EL (cell line): ENCODE measurements at places on chromosomes 3 and 15.

DNA sequence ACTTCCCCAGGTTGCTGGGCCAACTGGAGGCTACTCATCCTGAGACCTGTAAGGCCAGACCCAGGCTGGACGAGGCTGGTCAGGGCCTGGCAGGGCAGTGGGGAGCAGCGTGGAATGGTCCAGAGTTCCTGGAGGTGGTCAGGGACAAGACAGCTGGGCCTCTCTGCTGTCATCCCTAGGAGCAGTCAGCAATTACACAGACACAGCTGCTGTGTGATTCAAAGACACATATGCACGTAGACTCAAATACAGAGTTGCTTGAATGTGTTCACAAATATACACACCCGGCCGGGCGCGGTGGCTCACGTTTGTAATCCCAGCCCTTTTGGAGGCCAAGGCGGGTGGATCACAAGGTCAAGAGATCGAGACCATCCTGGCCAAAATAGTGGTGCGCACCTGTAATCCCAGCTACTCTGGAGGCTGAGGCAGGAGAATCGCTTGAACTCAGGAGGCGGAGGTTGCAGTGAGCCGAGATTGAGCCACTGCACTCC, 1.5 kb upstream of the CD276 start:
- no peak for DNase-seq

DNA sequence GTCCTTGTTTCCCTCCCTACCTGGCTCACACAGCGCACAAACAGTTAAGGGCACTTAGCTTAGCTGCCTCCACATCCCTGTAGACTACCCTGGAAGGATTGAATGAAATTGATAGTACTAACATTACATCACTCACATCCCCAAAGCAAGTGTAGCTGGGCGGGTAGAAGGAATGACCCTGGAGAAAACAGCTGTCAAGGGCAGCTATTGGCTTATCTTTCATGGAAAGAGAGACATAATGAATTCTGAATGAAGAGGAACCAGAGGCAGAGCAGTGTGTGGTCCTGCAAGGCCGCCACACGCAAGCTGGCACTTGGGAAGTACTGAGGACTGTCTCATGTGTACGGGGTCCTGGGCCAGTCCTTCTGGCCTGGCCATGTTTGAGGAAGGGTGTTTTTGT, 369.6 kb upstream of the RGMA start:
- DNase-seq: no peak

DNA sequence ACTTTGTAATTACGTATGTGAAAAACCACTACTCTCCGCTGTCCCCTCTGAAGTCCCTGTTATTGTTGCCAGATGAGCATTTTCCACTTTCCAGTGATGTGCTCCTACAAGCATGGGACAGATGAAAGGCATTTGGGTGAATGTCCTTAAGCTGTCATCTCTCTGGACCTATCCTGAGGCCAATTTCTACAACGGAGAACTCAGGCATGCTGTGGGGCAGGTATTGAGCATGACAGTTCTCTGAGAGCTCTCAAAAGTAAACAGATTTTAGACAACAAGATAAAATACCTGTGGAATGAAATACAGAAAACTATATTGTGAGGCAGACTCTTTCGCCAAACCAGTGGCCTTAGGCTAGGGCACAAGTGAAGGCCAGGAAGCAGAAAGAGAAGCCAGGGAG, 656.5 kb upstream of the NR2F2 start:
- no peak for DNase-seq

DNA sequence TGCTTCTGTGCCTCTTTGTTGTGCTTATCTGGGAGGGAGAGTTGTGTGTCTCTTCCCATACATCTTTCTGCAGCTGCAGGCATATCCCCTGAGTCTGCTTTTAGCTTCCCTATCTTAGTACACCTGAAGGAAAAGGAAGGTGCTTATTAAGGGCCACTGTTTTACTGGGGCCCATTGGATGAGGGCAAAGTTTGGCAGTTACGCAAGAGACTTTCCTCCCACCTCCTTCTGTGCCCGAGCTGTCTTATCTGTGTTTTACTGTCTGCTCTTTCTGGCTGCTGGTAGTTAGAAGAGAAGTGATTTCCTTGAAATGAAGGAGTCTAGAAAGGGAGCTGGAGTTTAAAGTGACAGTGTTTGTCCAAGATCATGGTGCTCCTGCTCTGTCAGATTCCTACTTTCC, 66.5 kb downstream of the GABRG3 start:
- no peak for DNase-seq

- peak; percentile 55 for DNase-seq
Measured at GRCh38 chr3:64176461-64176996, 48.7 kb downstream of the PRICKLE2 start.

DNA sequence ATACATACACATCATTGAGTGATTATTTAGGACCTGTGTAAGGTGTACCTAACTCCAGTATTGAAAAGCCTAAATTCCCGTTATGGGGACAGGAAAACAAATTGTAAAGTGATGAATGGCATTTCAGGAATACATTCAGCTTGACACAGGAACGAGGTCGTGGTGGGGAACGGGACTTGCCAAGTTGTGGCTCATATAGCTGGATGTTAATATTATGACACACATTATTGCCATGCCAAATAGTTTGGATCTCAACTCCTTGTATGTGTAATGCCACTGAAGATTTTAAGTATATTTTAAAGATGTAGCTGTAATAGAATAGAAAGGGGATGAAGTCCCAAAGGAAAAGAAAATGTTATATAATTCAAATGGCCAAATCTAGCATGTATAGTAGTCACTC, 227.2 kb upstream of the GOLIM4 start:
- DNase-seq: no peak

GRCh38 chr3:4493941-4494894, 1.1 kb downstream of the ITPR1 start:
- DNase-seq: peak; percentile 20

DNA sequence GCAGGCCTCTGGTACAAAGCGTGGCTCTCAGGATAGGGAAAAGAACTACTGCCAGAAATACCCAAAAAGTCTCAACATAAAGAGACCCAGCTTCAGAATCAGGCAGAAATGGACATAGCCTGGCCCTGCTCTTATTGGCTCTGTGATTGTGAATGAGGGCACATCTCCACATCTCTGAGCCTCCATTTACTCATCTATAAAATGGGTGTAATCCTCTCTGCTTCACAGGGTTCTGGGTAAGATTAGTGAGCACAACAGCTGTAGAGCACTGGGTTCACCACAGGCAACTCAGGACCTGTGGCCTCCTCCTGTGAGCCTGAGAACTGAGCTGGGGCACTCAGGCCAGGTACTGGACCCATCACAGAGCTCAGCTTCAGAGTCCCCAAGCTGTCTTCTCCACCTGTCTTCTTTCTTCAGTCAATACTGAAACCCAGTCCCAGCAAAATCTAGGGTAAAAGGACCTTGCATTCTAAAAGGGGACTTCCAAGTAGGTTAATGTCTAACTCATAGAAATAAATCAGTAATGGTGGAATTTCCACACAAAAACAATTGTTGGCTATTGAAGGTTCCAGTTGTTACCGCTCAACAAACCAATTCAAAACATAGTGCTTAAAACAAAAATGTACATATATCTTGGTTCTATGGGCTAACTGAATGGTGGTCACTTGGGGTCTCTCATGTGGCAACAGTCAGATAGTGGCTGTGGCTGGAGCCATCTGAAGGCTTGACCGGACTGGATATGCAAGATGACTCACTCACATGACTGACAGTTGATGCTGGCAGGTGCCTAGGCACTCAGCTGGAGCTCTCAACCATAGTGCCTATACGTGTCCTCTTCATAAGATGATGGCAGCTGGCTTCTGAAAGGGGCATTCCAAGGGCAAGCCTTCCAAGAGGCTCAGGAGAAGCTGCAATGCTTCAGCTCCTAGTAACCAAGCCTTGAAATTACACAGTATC, 47.3 kb downstream of the TRIM42 start:
- no peak for DNase-seq

DNA sequence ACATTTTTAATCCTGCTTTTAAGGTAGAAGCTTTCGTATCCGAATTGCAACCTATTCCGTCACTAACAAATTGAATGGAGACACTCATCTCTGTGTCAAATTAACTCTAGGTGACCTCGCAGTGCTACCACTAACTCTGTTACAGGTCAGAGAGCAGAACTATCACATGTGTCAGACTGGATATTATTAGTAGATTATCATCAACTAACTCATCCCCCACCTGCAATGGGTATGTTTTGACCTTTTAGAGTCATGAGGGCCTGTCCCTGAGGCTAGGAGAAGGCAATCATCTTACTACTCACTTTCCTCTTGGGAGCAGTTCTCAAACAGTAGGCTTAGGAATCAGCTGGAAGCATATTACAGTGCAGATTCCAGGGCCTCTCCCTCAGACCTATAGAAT, 2.0 kb downstream of the GLDN start:
- no peak for DNase-seq

DNA sequence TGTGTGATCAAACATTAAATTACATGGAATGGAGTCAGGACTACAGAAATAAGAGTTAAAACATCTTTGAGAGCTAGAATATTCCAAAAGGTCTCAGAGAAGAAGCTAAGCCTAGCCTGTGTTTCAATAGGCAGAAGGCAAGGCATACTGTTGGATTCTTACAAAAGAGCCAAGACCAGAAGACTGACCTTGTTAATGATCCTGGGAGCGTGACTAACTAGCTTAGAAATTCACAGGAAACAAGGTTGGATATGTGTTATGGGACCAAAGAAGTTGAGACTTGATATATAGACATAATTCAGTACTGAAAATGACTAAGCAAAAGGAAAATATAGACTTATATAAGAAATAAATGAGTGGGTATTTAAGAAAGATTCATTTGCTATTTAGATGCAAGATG, 50.1 kb downstream of the FEZF2 start:
- DNase-seq: no peak

DNA sequence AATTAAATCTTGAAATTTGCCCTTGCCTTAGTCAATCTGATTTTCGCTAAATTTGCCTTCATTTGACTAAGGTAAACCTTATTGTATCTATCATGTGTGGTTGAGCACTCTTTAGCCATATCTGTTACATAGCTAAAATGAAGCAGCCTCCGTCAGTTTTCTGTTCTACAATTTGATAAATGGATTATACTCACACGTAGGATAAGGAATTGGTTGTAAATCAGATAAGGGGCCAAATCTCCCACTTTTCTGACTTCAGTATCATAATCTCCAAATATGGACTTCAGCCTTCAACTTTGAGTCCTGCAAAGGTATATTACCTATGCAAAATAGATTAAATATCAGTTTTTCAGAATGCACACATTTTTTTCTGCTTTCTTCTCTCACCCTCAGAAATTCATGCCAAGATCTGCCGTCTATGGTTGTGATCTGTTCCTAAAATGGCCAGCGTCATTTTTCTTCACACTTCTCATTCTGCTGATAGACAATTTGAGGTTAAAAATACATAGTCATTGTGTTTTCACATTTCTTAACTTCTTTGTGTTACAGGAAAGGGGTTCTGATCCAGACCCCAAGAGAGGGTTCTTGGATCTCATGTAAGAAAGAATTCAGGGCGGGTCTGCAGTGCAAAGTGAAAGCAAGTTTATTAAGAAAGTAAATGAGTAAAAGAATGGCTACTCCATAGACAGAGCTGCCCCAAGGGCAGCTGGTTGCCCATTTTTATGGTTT, 36.9 kb downstream of the RAB8B start:
- no peak for DNase-seq

DNA sequence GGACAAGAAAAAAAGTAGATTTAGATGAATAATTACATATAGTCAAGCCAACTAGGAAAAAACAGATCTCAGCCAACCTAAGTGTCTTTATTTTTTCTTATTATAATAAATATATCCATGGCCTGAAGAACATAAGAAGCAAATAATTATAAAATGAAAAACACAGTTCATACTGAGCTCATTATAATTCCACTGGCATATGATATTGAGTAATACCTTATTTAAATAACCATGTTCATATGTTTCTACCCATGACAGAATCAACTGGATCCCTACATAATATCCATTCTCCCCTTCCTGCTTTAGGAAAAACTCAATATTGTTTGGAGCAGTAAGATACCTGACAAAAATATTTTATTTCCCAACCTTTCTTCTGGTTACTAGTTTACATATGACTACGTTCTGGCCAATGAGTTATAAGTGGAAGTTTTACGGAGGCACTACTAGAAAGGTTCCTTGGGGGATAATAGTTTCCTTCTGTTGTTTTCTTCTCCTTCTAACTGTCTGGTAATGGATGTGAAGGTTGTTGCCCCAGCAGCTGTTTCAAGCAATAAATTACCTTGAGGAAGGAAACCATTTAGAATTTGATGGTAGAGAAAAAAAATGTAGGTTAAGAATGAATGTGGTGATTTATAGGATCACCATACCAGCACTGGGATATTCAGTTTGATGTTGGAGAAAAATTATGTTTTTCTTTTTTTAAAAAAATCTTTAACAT, 184.1 kb upstream of the MBNL1 start:
- DNase-seq: no peak

- no peak for DNase-seq
Measured at GRCh38 chr3:138797508-138798038, 37.2 kb downstream of the PIK3CB start.

DNA sequence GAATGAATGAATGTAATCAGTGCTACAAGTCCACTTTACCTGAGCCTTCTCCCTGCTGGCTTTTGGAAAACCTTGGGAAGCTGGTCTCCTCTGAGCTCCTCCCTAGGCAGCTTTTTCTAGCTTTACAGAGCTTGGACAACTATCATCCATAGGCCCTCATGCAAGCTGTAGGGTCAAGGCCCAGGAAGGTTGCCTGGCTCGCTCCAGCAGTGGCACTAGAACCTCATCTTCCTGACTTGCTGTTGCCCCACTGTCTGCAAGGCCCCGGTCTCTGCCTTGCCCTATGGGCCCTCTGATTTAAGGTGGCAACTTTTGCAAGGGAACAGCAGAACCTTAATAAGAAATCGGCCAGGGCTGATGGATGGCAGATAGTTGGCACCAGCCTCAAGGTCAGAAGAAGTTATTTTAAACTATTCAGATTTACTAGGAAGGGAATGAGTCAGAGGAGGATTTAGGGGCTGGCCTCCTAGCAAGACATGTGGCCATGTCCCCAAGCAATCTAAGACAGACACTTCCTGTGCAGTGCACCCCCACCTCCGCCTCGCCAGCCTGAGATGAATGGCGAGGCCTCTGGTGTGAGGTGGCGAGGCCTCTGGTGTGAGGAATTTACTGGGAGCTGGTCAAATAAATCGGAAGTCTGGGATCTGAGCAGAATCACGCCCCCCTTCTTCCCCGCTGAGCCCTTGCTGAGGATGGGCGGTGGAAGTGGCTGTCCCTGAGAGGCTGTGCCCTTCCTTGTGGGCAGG, 180.8 kb downstream of the MEGF11 start:
- DNase-seq: peak; percentile 42

GRCh38 chr3:5218815-5219214, 31.3 kb downstream of the EDEM1 start:
- no peak for DNase-seq

DNA sequence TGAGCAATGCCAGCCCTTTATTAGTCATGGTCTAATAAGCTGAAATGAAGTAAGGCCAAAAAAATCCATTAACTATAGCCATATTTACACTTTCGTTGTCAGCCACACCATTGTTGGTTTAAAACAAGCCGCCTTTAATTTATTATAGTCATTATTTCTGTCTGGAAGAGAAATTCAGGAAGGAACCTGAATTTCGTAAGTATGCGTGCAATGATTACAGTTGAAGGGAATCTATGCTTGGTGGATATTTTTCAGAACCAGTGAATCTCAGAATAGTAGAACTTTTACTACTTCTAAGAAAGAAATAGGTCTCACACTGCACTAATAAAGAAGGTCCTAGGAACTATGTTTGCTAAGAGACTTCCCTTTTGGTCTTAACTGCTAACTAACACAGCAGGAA, 59.1 kb downstream of the FAM43A start:
- no peak for DNase-seq
